CD4-positive, alpha-beta T cell treated with Interleukin-17A for 4 hours (primary cell): ENCODE measurements at places on chromosomes 5 and 9.

GRCh38 chr5:51488803-51489642 lies 105.8 kb downstream of the ISL1 start:
- DNase-seq: no peak

GRCh38 chr5:1746371-1747078 lies 53.1 kb downstream of the MRPL36 start:
- DNase-seq: no peak

DNA sequence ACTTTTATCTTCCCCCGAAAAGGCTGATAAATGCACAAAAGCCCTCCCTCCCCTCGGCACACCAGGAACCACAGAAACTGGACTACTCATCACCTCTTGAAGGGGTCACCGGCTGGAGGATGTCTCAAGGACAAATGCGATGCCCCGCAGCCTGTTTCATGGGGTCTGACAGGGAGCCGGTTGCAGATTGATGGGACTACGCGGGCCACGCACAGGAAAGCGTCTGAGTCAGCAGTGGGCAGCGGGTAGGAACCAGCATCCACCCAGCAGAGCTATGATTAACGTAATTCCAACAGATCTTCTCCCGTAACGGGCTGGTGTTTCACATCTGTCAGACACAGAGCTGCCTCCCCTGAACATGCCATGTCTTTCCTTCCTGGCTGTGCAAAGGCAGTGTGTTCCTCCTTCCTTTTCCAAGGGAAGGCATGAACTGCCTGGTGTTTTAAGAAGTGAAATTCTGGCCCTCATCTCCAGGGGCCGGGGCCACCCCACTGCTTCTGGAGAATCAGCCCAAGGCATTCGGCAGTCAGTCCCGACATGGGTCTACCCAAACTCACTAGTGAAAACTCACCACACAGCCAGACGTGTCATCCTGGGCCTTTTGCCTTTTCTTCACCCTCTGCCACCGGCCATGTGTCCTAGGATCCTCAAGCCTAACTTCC lies 144.4 kb upstream of the PHYKPL start:
- no peak for DNase-seq

DNA sequence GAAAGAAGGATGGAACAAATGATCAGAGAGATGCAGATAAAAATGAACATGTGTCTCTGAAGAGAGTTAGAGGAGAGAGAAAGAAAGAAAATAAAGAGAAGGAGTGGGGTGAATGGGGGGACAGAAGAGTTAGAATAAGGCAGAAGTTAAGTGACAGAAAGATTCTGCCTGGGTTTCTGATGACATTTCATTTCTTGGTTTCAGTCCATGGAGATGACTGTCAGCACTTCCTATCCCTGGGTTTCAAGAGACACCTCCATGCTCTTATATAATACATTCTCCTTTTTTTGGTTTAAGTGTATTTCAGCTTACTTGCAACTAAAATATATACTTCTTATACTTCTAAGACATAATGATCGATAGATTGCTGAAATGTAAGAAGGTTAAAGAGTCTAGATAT lies 213.0 kb upstream of the IL12B start:
- DNase-seq: no peak

DNA sequence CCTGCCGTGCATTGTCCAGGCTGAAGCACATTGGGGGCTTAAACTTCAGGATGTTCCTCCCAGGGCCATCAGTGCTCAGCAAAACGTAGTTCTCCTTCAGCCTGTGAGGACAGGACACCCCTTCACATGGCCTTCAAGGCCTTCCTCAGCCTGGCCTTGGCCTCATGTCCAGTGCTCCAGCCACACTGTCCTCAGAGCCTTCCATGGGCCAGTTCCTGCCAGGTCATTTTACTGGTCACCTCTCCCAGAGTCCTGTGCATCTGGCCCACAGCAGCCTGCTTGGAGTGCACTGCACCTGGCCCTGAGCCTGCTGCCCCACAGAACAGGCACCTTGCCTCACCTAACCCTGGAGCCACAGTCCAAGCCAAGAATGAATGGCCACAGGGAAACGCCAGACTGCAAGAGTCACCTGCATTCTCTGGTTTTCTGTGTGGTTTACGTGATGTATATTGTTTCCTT lies 8.7 kb downstream of the HNRNPAB start:
- no peak for DNase-seq

GRCh38 chr5:75668977-75669689 lies 48.1 kb downstream of the POC5 start:
- DNase-seq: peak; percentile 56

DNA sequence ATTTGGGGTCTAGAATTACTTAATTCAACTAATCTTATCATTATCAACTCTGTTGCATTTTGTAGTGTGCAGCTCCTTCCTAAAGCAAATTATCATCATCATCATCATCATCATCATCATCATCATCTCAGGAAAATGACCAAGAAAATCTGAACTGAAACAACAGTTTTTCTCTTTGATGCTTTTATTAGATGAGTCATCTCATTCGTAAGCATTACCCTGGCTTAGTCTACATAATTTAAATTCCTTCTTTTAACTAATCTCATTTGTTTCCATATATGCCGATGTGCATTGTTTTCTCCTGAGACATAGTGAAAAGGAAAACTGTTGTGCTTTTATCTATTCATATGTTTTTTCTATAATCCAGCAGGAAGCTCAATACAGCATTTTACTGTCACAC lies 173.0 kb upstream of the PDE4D start:
- DNase-seq: no peak

- no peak for DNase-seq
These were observed 46.9 kb upstream of the UBAC1 start for GRCh38 chr9:136007934-136008692.

DNA sequence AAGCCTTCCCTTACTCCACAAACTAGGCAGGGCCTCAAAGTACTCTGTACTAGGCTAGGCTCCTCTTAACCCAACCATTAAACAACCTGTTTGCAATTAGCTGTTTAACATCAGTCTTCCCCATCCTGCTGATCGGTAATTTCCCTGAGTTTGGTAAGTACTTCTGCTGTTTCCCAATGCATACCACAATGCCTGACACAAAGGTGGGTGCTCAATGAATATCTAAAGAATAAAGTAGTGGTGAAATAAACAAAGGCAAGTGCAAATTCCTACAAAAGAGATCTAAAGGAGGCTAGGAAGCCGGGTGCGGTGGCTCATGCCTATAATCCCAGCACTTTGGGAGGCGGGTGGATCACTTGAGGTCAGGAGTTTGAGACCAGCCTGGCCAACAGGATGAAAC lies 25.0 kb downstream of the FBXW2 start:
- no peak for DNase-seq

GRCh38 chr5:88108490-88109279 lies 160.0 kb downstream of the TMEM161B start:
- DNase-seq: no peak

DNA sequence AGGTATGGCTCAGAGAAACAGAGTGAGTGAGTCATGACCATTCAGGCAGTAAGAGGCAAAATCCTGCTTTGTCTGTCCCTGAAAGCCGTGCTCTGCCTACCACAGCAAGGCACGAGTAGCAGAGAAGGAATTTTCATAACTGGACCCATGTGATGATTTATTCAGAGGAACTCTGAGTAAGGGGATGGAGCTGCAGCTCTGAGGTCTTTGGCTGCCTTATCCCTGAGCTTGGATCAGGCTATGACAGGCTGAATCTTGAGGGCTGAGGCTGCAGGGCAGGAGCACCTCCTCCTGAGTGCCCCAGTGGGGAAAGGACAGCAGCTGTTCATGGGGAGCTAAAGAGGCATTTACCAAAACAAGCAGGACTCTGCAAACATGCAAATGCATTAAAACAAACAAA lies 183.4 kb downstream of the PAPPA start:
- DNase-seq: no peak

DNA sequence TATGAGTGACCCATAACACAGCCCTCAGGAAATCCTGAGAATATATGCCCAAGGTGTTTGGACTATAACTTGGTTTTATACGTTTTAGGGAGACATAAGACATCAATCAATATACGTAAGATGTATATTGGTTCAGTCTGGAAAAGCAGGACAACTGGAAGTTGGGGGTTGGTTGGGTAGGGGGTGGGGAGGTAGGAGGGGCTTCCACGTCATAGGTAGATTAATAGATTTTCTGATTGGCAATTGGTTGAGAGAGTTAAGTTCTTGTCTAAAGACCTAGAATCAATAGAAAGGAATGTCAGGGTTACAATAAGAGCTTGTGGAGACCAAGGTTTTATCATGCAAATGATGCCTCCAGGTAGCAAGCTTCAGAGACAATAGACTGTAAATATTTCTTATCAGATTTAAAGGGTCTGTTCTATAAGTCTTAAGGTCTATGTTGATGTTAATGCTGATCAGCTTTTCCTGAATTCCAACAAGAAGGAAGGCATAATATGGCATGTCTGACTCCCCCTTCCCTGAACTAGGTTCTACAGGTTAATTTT lies 2267.7 kb upstream of the ACO1 start:
- DNase-seq: no peak

GRCh38 chr9:121253821-121254501 lies 14.0 kb upstream of the GSN start:
- DNase-seq: no peak

GRCh38 chr5:168696611-168697010 lies 117.4 kb upstream of the PANK3 start:
- no peak for DNase-seq

DNA sequence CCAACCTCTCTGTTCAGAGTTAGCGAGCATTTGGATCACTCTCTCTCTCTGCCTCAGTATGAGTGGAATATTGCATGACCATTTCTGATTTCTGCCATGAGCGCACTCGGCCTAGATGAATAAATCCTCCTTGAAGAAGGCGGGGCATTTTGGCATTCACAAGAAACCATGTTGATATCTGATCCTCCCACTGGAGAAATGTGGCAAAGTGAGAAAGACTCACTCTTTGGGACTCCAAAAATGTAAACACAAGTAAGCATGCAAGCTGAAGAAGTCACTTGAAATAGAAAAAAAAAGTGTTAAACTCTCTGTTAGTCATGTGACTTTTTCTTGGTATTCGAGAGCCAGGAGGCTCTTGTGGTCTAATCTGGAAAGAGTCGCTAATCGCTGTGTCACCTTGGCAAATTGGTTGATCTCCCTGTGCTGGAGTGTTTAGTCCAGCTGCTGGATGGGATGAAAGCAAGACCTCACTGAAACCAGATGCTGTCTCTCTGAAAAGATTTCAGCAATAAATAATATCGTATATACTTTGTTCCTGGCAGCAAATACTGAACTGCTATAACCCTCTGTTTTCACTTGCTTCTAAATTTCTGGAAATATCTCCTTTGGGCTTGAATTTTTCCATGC lies 95.5 kb downstream of the GHR start:
- DNase-seq: no peak

DNA sequence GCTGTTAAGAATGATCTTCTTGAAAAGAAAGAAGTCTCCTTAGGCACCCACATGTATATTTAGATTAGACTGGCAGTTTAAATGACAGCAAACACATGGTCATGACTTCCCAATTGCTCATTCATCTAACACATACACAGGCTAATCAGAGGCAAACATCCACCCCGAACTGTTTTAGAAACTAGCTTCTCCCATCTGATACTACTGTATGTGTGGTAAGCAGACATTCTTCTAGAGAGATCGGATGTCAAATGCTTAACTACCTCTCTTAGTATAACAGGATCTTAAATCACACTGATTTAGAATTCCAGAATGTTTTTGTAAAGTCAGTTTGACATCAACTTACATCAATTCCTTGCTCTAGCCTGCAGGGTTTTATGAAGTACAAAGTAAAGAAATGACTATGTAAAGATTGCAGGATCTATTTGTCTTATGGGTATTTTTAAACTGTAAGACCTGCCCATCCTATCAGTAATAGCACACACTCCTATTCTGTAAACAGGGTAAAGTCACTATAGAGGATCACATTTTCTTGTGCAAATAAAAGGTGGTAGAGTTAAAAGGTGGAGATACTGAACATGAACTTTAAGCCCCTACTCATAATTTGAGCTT lies 239.7 kb downstream of the MLLT3 start:
- DNase-seq: no peak

DNA sequence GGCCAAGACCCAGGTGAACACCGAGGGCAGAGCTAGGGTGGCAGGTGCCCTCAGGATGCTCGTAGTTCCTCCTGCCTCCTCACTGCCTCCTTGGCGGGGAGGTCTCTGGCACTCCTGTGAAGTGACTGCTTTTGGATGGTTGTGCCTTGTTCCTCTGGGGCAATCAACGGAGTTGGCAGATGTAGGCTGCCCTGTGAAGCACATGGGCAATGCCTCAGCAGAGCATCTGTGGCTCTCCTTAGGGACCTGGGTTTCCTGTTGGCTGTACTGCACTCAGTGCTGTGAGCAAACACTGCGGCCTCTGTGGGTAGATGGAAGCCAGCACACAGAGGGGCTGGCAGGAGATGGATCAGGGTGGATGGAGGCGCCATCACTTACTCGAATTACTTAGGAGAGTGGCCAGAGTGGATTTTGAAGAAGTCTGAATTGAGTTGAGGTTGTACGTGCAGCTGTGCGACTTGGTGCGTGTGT lies 71.4 kb upstream of the COL5A1 start:
- no peak for DNase-seq

DNA sequence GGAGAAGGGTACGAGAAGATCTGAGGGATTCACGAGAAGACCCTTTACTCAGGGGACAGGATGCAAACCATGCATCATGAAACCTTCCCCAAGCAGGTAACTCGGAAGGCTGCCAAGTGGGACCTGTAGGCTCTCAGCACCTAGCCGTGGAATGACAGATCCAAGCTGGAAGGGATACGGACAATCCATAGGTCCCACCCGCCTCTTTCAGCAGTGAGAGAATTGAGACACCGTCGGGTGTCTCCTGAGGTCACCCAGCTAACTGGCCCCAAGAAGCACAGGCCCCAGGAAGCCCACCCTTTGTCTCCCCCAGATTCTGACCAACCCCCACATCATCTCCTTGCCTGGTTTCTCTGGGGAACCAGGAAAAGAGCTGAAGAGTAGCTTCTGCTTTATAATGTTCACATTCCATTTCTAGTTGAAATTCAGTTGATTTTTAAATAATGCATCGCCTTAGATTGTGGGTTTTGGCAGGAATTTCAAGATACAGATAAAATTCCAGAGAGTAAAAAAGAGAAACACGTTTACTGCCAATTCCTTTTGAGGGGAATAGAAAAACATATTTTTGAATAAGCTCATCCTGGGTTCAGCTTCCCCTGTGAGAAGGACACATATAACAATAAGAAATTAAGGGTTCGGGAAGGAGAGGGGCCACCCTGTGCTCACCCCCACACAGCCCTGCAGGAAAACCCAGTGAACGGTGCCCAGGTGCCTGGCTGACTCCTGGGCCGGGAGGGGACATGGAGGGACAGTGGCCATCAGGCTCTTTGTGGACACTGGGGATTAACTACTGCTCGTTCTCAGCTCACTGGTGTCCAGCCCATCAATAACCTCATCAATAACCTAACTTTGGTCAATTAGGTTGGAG lies 51.1 kb downstream of the NSUN2 start:
- DNase-seq: no peak
